ENCODE measurements at places on chromosomes 5 and 9. TPM values are rescaled to one million over a fixed set of nuclear protein-coding genes. Genes with fewer than 3 reads are reported as not detected.

Gene TMOD1
- 2.8 TPM for total RNA-seq

Gene NACC2
- 21.4 TPM for total RNA-seq

Gene UGT3A2
- not detected for total RNA-seq

Gene FAM221B
- total RNA-seq: not detected

Gene KCNMB1
- total RNA-seq: not detected

Gene SOX30
- total RNA-seq: 0.06 TPM

Gene NOP16
- total RNA-seq: 122 TPM

Gene DHX29
- 25.6 TPM for total RNA-seq

Gene RBM27
- total RNA-seq: 13.2 TPM

Gene APBA1
- 0.51 TPM for total RNA-seq

Gene LRRC14B
- total RNA-seq: not detected

Gene PRKACG
- total RNA-seq: not detected

Gene ADGRV1
- 1.1 TPM for total RNA-seq

Gene GABRA1
- not detected for total RNA-seq

Gene PCDHA3
- 1.2 TPM for total RNA-seq

Gene ITGA1
- total RNA-seq: 1.2 TPM

Gene INVS
- total RNA-seq: 10.7 TPM

Gene CEP78
- 20.1 TPM for total RNA-seq

Gene GNAQ
- 8.5 TPM for total RNA-seq

Gene ASB6
- 26.2 TPM for total RNA-seq

Gene DAB2IP
- total RNA-seq: 13.2 TPM

Gene NME5
- total RNA-seq: not detected

Gene PLCXD3
- 0.33 TPM for total RNA-seq

Data from A549 treated with RU486 at 1 μM for 4 hours (cell line).